ENCODE measurements at places on chromosomes 5 and 9.

GRCh38 chr5:77010243-77010642, 20.0 kb upstream of the AGGF1 start:
- no peak for DNase-seq

DNA sequence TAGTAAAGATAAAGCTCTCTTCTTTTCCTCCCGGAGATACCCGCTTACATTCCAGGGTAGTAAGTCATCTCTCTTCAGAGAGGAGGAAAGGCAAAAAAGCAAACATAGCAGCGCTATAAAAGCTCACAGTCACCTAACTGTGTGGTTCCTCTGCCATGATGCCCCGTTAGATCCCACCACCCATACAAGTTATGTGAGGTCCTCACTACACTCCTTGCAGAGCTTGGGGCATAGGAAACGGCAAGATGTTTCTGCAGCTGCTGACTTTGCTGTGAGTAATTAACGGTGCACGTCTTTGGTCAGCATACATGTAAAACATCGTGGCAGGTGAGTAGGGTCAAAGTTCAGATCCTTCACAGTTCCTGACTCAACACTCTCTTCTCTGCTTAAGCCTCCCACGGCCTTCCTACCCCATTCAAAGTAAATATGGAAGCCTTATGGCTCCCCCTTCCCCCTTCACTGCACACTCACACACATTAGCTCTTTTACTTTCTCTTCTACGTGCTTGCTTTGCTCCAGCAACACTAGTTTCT, 218.9 kb downstream of the DIRAS2 start:
- DNase-seq = no peak

- no peak for DNase-seq
Observed at GRCh38 chr5:16579142-16579847, 37.5 kb downstream of the RETREG1 start.

GRCh38 chr9:115930472-115930871, 223.1 kb upstream of the PAPPA start:
- no peak for DNase-seq

GRCh38 chr5:51172903-51173626, 210.2 kb upstream of the ISL1 start:
- no peak for DNase-seq

DNA sequence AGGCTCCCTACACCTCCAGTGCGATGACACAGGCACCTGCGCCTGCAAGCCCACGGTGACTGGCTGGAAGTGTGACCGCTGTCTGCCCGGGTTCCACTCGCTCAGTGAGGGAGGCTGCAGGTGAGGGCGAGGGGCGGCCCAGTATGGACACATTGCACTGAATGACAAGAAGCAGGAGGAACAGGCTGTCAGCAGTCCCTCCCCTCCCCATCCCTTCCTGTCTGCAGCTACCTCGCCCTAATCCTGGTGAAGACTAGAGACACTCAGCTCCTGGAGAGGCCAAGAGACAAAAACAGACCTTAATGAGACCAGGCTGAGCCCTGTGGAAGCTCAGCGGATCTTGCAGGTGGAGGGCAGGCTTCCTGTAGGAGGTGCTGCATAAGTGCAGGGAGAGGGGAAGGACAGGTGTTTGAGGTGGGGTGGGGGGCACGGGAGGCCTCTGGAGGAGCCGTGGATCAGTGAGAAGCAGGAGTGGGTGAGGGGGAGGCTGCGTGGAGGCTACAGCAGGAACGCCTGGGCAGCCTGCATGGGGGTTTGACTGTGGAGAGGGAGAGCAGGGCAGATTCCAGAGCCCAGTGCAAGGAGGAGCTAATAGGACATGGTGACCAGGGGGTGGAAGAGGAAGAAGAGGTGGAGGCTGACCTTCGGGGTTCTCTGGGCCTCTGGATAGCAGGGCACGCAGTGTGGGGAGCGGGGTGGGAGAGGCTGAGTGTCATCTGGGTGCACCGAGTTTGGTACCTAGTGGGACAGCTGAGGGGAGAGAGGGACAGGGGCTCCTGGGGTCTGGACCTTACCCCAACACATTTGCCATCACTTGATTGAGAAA, 30.4 kb downstream of the LAMC3 start:
- DNase-seq = no peak

DNA sequence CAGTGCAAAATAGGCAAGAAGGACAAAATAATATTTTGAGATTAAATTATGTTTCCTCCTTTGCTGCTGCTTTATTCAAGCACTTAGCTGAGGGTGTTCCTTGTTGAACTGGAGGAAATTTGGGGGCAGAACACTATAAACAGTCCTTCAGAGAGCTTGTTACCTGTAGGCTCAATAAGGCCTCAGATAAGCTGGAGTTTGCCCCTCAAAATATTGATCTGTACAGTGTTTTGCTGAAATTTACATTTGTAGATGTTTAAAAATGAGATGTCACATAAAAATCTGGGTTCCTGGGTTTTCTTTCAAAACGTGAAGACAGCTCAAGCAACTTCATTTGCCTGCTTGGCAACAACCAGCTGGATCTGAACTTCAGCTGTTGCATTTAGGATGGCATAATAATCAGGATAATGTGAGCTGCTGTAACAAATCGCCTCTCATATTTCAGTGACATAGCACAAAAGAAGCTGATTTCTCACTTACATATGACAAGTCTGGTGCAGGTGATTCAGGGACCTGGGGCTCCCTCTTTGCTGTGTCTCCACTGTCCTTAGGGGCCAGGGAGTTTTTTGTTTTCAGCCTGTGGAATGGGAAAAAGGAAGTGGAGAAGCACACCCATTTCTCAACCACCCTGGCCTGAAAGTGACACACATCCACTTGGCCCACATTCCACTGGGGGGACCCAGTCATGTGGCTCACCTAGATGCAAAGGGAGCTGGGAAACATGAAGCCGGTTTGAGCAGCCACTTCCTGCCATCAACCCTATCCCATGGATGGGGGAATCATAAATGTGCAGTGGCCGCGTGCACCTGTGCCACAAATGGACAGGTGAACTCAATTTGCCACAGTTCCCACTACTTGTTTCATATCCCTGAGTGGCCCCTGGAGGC, 2.4 kb upstream of the PSAT1 start:
- no peak for DNase-seq

GRCh38 chr9:127183814-127184582, 61.6 kb upstream of the ANGPTL2 start:
- DNase-seq = no peak

DNA sequence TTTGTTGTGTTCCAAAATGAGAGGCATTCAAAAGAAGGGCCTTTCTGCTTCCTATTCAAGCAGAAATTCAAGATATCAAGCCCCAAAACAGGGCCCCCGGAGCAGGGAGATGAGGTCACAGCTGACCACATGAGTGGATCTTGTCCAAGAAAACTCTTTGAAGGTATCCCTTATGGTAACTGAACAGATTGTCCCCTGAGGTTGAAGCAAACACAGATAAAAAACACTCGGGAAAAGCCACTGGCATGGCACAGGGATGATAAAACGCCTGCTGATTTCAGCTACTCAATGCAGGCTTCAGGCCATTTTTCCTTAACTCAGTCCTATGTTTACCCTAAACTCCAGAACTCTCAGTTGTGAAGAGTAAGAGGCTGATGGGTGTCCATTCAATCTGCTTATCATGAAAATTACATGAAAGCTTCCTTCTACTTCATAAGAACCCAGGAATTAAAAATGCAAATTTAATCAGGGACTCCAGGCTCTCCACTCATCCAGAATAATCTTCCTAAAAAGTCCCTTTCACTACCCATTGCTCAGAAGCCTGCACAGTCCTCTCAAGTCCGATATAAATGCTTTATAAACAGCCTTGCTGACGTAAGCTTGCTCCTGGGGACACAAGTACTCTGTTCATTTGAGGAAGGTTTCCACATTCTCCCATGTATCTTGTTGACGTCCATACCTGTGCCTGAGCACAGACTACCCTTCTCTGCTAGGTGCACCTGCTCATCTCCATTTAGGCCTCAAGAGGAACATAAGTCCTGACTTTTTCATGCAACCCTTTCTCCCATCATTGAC, 35.9 kb upstream of the SLC1A3 start:
- no peak for DNase-seq

DNA sequence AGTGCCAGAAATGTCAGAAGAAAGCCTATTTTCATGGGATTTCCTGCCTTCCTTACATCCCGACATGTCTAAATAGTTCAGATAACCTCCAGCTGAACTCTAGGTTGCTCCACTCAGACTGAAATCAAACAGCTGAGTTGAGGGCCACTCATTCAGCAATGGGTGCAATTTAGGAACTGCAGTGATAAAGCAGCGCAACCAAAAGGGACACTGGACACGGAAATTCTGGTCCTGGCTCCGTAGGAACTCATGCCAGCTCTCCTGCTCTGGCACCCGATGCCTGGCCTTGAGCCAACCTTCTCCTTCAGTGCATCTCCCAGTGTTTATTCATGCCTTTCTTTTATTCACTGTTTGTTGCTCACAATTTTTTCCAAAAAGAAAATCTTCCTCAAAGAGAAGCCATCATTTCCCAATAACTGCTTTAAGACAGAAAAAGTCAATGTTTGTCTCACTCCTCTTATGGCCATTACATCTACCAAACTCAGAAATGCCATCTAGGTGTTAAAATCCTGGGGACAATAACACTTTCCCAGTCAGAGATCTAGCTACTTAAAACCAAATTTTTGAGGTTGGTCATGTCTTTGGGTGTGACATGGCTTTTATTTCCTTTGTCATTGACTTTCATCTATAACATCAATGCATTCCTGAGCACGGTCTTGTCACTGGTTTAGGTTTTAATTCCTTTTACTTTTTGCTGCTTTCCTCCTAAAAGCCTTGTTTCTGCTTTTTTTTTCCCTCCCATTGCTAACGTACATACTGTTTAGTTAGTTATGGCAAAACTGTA, 126.9 kb downstream of the PDE4D start:
- DNase-seq = no peak

DNA sequence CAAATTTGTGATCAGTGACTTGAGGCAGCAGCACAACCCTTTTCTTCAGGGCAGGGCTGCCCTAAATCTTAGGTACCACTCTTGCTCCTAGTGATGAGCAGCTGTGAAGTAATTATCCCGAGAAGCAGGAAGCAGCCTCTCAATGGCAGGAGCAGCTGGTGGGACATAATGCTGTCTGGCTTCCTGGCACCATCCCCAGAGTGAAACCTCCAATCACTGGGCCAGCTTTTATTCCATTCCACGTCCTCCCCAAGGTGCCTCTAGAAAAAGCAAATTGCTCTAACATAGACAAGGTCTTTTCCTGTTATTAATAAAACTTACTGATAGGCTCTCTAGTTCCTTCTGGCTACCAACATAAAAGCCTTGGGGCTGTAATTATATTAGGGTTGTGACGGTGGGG, 154.0 kb downstream of the FRMD3 start:
- DNase-seq = no peak

GRCh38 chr5:100777680-100778300, 125.3 kb downstream of the ST8SIA4 start:
- DNase-seq = no peak

DNA sequence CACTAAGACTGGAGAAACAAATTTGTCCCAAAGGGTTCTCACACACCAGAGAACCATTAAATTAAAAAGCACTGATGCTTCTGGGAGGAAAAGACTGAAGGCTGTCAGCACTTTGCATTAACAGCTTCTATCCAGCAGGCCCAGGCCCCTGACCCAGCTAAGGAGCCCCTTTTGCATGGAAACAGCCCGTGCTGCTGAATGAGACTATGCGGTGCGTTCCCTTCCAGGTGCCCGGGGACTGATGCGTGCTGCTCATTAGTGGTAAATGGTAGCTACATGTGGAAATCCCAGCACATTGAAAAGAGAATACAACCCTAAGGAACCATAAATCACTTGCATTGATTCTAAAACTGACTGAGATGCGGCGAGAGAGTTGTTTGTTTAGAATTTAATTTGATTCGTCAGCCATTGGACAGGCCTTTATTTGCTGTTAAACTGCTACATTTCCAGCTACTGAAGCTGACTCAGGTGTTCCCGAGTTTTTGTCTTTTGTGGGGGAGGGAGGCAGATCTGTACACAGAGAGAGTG, 351.0 kb upstream of the SLC24A2 start:
- DNase-seq = no peak

DNA sequence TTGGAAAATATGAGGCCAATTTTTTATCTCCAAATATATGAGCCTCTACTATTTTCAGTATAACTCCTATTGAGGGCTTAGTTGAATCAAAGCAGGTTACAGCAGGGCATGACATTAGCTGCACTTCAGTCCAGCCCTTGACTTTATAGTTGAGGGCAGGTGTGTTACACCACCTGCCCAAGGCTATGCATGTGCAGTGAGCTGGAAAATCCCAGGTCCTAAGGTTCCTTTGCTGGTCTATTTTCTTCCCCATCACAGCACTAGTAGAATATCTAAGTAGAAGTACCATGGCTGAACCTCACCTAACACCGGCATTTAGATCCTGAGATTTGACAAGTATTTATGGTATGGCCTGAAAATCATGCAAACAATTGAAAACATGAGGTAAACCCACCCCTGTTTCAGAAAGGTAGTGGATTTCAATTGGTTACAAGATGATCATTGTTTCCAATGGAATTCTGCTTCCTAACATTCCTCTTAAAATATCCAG, 201.1 kb downstream of the SEMA5A start:
- no peak for DNase-seq

DNA sequence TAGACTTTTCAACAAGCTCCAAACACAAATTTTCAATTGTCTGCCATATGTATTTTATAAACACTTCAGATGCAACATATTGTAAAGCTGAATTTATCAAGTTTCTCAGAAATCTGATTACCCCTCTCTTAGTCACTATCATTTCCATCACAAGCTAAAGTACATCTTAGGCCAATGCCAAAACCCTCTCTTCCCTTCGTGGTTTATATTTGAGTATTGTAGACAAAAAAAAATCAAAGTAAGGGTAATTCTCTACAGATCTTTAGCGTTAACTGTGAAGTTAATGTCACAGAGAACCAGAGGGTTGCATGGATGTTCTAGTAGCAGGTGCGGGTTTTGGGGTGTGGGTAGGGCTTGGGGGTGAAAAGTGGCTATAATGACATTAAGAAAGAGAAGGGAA, 387.7 kb upstream of the PTGER4 start:
- DNase-seq = no peak

DNA sequence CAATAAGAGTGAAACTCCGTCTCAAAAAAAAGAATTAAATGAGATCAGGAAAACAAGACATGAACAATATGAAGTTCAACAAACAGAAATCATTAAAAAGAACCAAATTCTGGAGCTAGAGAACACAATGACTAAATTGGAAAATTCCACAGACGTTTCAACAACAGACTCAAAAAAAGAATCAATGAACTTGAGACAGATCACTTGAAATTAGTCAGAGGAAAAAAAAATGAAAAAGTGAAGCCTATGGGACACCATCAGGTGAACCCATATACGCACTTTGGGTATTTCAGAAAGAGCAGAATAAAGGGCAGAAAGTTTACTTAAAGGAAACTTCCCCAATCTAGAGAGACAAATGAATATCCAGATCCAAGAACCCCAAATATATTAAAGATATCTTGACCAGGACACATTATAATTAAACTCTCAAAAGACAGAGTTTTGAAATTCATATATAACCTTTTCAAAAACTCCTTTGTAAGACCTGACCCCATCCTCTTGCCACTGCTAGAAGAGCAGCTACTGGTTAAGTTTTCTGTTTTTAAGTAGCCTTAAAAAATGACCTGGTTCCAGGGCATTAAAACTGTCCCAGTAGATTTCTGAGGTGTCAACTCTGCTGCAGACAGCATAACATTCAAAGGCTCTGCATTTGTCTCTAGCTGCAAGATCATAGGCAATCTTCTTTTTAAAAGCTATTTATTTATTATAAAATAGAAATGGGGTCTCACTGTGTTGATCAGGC, 7.7 kb upstream of the MATR3 start:
- DNase-seq = no peak
